ENCODE measurements at places on chromosomes 6 and 20.

DNA sequence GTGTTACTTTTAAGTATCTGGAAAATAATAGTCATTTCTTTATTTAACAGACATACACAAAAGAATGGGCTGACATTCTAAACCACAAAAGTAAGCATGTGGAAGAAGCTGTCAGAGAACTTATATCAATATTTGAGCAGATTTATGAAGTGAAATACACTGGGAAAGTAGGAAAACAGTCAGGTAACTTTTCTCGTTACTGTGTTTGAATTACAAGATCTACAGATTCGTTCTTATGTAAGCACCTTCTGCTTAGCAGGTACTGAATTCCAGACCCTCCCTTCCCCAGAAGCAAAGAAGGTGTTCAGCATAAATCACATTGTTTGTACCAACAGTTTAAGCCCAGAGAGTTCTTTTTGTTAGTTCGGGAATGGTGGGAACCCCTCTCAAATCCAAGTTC is 88.0 kb downstream of the DNAH8 start:
- DNase-seq, result no peak

DNA sequence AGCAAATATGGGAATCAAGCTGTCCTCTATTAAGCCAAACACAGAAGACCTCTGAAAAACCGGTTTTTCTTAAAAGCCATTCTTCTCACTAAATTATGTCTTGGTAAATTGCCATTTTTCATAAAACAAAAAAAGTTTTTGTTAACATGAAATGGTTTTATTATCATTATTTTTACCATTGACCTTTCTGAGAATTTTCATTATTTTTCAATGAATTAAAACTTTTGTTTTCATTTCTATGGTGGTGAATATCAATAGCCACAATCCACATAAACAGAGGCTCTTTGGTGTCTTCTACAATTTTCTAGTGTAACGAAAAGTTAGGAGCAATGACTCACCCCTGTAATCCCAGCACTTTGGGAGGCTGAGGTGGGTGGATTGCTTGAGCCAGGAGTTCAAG is 2.1 kb downstream of the SF3B5 start:
- DNase-seq, result no peak

DNA sequence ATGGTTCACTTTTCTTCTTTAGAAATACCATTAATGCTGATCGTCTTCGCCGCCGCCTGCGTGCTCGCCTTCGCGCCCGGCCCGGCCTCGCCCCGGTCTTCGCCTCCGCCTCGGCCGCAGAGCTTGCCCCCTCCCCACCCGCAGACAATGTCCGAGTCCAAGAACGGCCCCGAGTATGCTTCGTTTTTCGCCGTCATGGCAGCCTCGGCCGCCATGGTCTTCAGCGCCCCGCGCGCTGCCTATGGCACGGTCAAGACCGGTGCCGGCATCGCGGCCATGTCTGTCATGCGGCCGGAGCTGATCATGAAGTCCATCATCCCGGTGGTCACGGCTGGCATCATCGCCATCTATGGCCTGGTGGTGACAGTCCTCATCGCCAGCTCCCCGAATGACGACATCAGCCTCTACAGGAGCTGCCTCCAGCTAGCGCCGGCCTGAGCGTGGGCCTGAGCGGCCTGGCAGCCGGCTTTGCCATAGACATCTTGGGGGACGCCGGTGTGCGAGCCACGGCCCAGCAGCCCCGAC is 4.8 kb upstream of the PRPH2 start:
- no peak for DNase-seq

DNA sequence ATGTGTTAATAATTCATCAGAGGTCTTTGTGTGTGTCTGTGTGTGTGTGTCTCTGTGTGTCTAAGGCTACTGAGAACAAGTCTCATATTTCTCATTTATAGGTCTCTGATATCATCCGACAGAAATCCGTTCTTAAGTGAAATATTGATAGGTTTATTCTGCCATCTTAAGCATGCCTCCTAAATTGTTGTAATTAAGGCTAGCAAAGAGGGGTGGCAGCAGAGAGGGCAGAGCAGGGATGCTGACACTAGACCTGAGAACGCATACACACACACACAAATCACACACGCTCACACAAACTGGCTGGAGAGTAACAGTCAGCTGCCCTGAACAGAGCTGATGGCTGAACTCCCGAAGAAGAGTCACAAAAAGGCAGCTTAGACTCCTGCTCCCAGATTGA is 84.9 kb upstream of the LRFN2 start:
- DNase-seq, result no peak

DNA sequence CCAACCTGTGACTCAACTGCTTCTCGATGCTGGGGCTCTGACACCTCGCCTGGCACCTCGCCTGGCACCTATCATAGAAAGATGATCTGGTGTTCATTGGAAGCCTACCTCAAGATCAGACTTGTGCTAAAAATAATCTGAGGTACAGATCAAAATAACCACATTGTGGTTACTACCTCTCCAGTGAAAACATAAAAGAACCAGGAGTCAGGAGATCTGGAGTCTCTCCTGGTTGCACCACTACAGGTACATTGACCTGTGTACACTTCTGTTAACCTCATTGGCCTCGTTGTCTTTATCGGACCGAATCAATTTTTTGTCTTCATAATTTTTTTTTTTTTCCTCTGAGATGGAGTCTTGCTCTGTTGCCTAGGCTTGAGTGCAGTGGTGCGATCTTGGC is 695.9 kb downstream of the HDGFL1 start:
- DNase-seq, result no peak

- DNase-seq, result no peak
Observed at GRCh38 chr6:154907291-154907690, 87.8 kb upstream of the TIAM2 start.

DNA sequence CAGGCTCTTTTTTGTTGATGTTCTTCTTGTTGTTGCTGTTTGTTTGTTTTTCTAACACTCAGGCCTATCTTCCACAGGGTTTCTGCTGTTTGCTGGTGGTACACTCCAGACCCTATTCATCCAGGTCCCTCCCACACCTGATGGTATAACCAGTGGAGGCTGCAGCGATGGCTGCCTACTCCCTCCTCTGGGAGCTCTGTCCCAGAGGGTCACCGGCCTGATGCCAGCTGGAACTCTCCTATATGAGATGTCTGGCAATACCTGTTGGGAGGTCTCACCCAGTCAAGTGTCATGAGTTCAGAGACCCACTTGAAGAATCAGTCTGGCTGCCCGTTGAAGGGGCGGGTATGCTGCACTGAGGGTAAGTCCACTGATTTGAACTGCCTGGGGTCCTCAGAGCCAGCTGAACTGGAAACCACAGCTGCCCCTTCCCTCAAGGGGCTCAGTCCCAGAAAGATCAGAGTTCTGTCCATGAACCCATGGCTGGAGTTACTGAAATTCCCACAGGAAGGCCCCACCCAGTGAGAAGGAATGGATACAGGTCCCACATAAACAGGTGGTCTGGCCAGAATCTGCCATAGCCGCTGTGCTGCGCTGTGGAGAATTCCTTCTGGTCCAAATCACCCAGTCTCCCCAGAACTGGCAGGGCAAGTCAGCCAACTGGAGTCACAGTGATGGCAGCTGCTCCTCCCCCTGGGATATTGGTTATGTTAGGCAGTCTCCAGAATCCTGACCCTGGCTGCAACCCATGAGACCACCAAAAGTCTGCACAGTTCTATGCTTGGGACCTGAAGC is 664.4 kb downstream of the FRK start:
- no peak for DNase-seq

DNA sequence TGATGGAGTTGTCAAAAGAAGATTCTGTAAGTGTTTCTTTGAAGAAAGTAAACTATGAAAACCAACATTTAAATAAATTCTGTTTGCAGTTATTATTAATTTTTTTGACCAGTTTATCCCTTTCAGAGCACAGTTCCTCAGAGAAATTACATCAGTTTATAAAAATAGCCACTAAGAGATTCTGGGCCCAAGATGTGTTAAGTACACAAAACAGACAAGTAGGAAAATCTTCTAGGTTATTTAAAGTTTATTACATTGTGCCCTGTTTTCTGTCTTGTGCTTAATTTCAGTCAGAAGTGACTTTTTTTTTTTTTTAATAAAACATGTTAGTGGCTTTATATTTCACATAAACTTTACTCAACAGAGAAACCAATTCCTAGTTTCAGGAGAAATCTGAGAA is 72.3 kb downstream of the ECT2L start:
- DNase-seq, result no peak

GRCh38 chr20:44419131-44419844 is 56.4 kb upstream of the TTPAL start:
- DNase-seq, result no peak

- DNase-seq, result no peak
Observed at GRCh38 chr6:33072508-33073100, 845 bp downstream of the HLA-DPA1 start.

GRCh38 chr6:110432285-110432900 is 17.0 kb upstream of the DDO start:
- no peak for DNase-seq

DNA sequence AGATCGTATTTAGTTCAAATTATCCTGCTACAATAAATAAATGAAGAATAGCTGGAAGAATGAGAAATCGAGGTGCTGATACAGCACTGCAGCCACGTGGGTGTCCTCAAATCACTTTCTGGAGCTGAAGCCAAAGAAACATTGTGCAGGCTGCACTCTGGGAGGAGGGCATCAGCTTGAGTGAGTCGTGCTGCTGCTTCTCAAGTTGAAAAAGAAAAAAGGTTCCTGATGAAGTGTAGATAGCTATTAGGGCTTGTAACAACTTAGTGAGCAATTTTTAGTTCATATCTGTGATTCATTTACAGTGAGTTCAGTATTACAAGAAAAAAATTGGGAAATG is 40.5 kb downstream of the DSE start:
- DNase-seq, result no peak

DNA sequence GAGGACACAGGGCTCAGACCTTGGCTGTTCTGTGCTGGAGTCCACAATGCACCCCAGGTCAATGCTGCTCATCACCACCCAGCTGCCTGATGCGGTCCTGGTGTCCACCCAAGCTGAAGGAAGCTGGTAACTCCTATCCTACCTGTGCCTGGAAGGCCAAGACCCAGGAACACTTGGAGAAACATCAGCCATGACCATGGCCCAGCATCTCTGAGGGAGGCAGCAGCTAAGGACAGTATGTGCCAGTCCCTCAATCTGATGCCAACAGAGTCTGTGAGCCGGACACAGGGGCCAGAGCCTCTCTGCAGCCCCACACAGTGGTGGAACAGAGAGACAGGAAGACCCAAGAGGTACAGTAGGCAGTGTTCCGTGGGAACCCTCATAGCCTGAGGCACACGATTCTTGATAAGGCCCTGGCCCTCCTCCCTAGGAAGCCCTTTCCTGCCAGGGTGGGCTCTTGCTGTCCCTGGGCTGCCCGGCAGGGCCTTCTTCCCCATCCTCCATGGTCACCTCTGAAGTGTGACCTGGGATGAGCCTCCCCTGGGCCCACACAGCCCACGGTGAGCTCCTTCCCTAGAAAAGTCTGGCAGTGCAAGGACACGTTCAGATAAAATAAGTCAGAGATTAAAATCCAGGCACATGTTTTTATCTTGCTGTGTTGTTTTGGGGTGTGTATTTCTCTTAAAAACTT is 170.7 kb downstream of the THBS2 start:
- DNase-seq, result no peak

DNA sequence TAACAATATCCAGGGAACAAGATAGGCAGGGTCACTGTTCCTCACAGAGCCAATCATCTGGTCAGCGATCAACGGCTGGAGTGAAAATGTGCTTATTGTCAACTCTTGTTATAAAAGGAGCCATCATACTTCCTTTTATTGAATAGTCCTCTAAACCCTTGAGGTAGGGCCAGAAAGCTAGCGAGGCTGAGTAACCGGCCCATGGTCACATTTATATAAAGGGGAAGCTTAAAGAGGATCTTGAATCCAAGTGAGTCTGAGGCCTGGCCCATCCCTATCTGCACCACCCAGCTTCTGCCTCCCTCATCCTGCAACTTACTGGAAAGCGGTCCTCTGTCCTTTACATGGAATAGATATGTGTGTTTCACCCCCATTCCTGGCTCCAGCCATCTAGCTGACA is 9.5 kb downstream of the PHACTR3 start:
- no peak for DNase-seq

DNA sequence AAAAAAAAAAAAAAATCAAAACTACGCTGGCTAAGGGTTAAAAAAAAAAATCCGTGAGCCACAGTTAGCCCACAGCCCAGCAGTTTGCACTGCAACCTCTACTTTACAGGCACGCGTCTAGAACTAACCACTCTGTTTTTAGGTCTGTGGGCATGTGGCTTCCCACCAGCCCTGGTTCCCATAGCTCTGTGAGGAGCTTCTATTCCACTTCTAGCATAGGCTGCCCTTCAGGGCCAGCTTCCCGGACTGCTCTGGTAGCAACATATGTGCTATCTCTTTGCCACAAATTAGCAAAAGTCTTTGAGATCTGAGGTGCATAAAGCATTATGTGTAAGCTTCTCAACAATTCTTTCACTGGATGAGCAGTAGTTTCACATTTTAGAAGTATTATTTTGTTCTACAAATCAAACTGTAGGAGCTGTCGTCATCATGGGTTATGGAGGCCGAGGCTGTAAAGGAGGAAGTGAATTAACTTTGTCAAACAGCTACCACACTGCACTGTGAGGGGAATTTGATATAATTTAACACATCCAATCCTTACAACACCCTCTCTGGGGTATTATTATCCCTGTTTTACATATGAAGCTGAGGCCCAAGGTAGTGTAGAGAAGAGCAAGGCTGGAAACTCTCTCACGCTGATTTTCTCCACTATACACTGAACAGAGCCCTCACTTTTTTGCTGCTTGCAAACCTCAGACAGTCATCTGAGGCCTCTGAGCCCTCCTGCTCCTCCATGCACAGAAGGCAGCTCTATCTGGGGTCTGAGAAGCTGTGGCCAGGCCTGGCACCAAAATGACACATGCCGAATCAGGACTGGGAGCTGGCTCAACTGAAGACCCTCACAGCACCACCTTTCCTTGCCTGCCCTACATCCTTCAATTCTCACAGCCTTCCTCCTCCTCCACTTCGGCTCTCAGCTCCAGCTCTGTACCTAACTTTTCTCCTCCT is 35.4 kb downstream of the MAN1A1 start:
- peak; percentile 34 for DNase-seq

DNA sequence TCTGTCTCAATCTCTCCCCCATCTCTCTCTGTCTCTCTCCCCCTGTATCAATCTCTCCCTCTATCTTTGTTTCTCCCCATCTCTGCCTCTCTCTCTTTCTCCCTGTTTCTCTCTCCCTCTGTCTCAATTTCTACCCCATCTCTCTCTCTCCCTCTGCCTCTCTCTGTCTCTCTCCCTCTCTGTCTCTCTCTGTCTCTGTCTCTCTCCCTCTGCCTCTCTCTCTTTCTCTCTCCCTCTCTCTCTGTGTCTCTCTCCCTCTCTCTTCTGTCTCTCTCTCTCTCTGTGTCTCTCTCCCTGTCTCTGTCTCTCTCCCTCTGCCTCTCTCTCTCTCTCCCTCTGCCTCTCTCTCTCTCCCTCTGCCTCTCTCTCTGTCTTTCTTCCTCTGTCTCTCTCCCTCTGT is 62.6 kb downstream of the DACT2 start:
- no peak for DNase-seq

GRCh38 chr6:2108700-2109306 is 136.6 kb downstream of the GMDS start:
- no peak for DNase-seq

DNA sequence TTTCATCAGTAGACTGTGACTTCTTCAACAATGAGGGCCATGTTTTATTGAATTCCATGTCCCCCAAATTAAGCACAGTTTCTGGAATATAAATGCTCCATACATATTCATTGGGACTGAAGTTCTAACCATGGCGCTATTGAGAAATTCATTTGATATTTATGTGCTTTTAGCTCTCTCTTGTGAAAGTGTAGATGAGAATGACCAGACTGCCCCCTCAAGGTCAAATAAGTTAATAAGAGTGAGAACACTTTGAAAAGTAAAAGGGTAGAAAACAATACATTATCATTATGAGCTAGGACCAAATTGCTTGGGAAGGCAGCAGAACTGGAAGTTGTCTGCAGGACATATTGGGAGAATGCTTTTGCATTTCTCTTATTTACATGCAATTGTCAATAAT is 597.9 kb downstream of the EPM2A start:
- no peak for DNase-seq

- no peak for DNase-seq
Observed at GRCh38 chr20:31573555-31574321, 31.4 kb upstream of the ID1 start.

Data from stimulated activated CD4-positive, alpha-beta T cell treated with anti-CD3 and anti-CD28 coated beads, Interleukin-1b, Interleukin-23, amount 100 ng/mL, for 48 hours (primary cell).